Stimulated activated naive CD8-positive, alpha-beta T cell treated with anti-CD3 and anti-CD28 coated beads, Interleukin-15, amount 100 ng/mL, for 72 hours (primary cell): ENCODE measurements at places on chromosomes 2 and 18.
A peak's percentile ranks its signal among the peaks of the same experiment; 100 is the strongest.

- peak; percentile 13 for DNase-seq
Observed at GRCh38 chr18:22563164-22563583, 145.5 kb upstream of the CTAGE1 start.

GRCh38 chr18:12692206-12692605 lies 10.3 kb downstream of the CEP76 start:
- no peak for DNase-seq

- DNase-seq, result no peak
Observed at GRCh38 chr2:110198016-110198415, 6.8 kb downstream of the NPHP1 start.

DNA sequence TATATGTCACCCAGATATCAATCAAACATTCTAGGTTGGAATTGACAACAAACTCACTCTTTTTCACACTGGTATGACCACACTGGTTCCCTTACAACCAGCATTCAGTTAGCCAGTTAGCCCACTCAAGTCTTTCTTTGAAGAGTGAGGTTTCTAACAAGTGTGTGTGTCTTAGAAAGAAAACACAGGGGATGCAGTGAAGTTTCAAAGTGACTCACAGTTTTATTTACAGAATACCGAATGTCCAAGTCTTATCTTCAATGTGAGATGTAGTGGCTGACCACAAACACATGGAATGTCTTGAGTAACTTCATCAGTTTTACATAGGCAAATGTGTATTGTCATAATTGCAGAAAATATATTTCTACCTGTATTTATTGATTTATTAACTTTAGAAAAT lies 274.7 kb upstream of the HNMT start:
- DNase-seq, result no peak

- DNase-seq, result no peak
Observed at GRCh38 chr2:14148216-14148615, 484.3 kb upstream of the LRATD1 start.

GRCh38 chr18:57915865-57916582 lies 112.9 kb upstream of the ATP8B1 start:
- peak; percentile 14 for DNase-seq

GRCh38 chr18:55455938-55456337 lies 132.1 kb downstream of the TCF4 start:
- no peak for DNase-seq

DNA sequence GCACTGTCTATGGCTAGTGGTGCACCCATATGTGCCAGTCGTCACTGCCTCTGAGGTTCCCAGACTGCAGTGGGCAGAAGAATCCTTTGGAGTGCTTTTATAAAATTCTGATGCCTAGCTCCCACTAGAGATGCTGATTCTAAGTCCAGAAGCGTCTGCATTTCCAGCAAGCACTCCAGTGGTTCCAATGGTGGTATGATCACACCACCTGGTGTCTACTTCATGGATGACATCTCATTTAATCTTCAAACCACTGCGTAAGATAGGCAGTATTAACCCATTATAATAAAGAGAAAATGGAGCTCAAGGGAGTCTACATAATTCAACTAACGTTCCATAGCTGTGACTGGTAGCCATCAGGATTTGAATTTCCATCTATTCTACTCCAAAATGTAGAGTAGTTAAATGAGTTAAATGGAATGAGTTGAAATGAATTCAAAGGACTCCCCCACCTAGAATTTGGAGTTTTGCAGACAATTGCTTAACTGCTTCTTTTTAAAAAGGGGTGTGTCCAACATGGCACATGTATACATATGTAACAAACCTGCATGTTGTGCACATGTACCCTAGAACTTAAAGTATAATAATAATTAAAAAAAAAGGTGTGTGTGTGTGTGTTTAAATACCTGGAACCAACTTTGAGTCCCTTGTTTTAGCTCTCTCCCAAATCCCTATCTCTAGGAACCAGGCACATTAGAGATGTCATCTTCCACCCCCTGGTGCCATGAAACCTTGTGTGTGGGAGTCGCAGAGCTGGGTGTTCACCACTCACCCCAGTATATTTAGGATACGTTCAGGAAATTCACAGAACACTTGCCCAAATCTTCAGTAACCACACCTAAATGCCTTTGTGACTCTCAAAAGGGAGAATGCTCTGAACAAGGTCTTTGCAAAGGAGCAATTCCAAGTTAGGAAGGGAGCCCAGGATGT lies 14.1 kb downstream of the LAMA3 start:
- no peak for DNase-seq

- DNase-seq, result no peak
Observed at GRCh38 chr2:174648896-174649295, 51.3 kb upstream of the WIPF1 start.

DNA sequence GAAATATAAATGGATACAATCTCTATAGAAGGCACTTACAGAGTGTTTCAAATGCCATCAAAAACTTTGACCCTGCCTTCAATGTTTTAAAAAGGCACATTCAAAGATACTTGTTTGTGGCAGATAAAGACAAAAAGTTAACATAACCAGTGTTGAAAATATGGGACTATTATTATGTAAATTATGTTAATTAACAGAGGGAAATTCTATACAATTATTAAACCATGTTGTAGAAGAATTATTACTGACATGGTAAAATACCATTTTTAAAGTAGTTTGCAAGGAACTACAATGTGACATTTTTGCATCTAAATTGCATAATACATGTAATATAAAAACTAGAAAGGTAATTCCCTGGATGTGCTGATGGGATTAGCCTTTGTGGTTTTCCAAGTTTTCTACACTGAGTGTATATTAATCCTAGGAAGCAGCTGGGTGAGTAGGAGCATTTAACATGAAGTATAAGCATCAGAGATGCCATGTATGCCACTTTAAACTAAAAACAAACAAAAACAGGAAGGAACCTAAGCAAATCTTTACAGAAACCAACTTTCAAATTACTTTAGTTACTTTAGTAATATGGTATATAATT lies 21.7 kb downstream of the MIB1 start:
- no peak for DNase-seq
